ENCODE measurements at places on chromosomes 3 and 15.

- no peak for DNase-seq
Measured at GRCh38 chr3:123611082-123611481, 26.2 kb upstream of the HACD2 start.

GRCh38 chr3:177238686-177239216 lies 41.5 kb upstream of the TBL1XR1 start:
- no peak for DNase-seq

- no peak for DNase-seq
Measured at GRCh38 chr3:188689101-188689574, 482.6 kb upstream of the TPRG1 start.

GRCh38 chr3:107430214-107430995 lies 53.2 kb downstream of the CCDC54 start:
- DNase-seq = no peak

DNA sequence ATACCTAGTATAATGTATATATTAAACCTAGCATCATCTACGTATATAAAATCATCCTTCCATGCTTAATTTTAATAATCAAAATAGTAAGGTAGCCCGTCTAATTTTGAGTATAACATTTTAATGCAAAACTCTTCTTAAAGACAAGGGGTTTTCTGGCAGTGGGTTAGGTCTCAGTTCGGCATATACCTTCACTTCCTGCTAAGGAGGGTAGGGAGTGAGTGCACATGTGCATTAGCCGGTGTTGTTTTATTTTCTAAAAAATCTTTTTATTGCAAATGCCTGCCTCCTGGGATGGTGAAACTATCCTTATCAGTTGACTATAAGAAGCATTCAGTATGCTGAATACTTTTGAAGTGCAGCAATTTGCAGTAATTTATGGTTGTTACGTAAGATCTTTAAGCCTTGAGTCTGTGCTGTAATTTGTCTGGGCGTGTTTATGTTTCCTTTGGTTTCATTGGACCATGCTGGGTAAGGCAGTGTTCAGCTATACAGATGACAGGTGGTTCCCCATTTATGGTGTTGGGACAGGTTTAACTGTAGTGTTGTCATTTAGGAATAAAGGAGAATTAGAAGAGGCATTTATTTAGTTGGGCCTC lies 11.7 kb downstream of the ARHGEF26 start:
- DNase-seq = peak; percentile 89

DNA sequence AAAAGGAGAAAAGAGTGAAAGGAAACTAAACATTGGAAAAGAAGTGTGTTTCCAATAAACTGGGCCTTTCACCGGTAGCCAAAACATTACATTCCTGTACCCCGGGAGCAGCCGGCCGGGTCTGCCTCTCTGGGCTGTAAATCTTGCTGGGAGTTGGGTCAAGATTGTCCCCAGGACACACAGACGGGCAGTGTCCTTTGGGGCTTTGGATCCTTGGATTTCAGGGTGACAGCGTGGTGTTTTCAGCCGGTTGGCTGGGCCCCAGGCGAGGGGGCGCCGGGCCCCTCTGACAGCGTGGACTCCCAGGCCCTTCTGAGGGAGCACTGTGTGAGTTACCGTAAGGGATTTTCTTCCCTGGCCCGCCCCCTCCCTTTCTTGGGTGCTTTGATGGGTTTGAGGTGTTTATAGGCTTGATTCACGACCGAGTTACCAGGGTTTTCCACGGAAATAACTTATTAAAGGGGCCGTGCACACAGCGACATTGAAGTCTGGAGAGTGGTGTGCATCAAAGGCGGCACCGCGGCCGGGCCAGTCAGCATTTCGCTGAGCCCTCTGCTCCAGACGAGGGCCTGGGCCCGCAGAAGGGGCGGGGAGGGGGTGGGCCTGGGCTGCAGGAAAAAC lies 27.4 kb downstream of the SMAD6 start:
- no peak for DNase-seq

GRCh38 chr3:173743111-173743510 lies 345.6 kb downstream of the NLGN1 start:
- DNase-seq = no peak

DNA sequence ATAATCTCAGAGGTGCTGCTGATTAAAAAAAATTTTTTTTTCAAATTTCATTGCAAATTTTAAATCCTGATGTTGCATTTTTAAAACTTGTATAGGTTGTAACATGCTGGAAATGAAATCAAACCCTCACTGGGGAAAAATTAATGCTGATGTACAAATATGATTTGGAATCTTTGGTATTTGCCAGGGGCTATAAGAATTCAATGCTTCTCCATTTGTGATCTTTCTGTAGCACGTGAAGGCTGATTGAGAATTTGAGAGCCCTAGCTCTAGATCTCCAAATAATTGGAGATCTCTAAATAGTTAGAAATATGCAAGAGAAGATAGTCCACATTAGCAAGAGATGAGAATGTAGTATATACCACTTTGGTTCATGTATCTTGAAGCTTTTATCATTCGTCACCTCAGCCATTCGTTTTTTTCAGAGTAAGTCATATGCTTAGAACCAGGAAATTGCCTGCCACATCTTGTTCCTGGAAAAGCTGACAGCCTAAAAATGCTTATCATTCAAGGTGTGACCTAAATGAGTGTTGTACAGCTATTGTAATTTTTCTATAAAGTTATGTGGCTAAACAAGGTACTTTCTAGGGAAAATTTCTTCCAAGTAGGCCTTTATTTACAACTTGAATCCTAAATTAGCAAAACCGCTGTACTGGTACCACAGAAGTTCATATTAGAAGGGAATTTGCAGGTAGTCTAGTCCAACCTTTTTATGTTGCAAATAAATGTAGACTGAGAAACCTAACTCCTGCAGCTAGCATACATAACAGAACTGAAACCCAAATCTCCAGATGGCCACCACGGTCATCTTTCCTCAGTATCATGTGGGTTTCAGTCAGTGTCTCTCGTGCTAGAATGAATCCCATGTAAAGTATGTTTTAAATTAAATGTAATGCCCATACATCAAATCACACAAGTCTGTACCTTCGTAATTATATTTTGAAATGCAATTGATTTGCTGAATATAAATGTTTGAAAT lies 48.5 kb downstream of the FNDC3B start:
- DNase-seq = no peak

DNA sequence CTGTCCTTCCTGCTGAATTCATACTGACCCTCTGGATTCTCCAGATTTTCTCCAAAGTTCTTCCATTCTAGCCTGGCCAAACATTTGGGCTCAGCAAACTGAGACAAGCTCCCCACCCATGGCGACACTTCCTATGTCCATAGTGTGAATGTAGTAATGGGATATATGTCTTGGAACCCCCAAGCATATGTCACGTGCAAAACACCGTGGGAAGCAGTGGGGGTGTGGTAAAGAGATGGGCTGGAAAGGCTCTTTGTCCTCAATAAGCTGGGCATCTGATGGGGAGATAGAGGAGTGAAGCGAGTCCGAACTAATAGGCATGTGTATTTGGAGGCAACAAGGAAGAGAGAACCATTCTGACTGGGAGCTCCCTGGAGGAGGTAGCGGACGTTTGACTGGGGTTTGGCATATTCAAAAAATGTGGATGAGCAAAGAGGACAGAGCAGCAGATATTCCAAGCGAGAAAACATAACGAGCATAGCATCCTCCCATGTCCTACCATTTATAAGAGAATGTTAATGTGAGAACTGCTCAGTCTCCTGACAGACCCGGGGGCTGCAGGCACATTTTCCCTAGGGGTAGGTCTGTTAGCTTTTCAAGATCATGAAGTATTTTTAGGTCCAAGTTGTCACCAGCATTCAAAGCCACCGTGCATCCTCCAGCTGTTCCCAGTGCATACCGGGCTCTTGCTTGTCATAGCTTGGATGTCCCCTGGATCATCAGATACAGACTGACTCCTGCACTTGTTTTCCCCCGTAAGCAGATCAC lies 25.6 kb downstream of the TPM1 start:
- no peak for DNase-seq

DNA sequence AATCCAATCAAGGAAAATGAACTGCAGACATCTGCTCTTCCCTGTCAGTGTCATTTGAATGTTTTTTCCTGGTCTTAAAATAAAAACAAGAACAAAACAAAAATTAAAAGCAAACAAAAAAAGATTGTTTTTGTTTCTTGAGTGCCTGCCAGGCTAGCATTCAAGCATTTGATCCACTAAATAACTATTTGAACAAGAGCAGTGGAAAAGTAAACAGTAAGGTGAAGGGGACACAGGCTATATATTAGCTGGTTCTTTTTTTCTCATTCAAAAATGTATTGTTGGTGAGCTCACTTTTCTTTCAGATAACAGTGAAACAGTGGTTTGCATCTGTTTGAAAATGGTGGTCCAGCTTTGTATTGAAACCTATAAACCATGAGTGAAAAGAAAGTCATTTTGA lies 586.9 kb upstream of the SGO1 start:
- DNase-seq = no peak

- no peak for DNase-seq
Measured at GRCh38 chr3:119817583-119818363, 35.9 kb downstream of the NR1I2 start.

GRCh38 chr15:60076582-60077276 lies 72.6 kb downstream of the FOXB1 start:
- DNase-seq = no peak

- peak; percentile 14 for DNase-seq
Measured at GRCh38 chr3:140186421-140186920, 251.5 kb downstream of the CLSTN2 start.

DNA sequence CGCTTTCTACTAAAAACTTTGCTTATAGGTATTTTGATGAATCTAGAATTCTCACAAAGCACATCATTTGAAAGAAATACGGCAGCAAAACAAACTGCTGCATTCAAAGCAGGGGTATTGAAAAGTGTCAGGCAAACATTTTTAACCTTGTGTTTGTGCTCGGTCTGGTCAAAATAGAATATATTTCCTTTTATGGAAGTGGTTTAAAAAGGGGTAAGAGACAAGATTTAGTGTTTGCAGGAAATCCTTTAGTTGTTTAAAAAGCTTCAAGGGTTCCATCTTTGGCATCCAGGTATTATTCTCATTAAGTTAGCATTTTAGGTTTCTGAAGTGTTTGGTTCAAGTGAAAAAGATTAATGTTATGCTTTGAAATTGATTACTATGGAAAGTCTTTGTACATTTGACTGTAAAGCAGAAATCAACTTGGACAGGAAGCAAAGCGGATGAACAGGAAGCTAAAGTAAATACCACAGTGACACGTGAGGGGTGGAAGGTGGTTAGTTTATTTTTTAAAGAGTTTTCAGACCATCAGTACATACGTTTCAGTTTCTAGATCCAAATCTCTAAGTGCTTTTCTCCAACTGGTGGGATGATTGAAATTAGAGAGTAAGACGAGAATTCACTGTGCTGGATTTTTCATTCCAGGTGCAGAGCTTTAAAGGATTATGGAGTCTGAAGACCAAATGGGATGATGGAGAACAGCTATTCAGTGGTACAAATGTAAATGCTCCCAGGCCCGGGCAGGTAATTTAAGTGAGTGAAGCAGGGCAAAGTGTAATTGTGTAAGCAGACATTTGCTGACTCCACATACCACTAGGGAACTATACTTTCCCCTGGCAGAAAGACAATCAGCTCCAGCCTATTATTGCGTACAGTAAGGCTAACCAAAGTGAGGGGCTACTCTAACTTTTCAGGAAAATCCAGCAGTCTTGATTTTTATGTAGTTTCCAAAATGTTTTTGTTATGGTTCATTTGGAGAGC lies 341.8 kb upstream of the TBL1XR1 start:
- no peak for DNase-seq

- no peak for DNase-seq
Measured at GRCh38 chr3:52238193-52238760, 681 bp downstream of the TWF2 start.

GRCh38 chr15:40332113-40332781 lies 8.5 kb downstream of the CCDC9B start:
- no peak for DNase-seq

GRCh38 chr3:123019591-123019990 lies 8.0 kb downstream of the SEMA5B start:
- no peak for DNase-seq

- no peak for DNase-seq
Measured at GRCh38 chr15:50624616-50625168, 61.9 kb downstream of the TRPM7 start.

- no peak for DNase-seq
Measured at GRCh38 chr3:123163141-123163540, 38.6 kb upstream of the SEC22A start.

- DNase-seq = no peak
Measured at GRCh38 chr3:98657457-98657856, 64.0 kb upstream of the CPOX start.

DNA sequence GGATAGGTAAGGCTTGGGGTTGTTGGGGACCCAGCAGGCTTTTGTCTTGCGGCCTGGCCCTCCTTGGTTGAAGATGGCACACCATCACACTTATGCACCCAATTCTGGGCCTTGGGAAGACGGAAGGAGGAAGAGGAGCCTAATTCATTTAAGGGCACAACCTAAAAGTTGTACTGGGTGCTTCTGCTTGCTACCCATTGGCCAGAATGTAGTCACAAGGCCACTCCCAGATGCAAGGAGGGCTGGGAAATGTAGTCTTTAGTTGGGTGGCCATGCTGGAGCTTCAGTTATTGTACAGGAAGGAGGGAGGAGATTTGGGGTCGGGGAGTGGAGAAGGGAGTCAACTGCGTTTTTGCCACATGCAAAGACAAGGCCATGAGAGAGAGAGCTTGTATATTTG lies 109.2 kb downstream of the TMEM266 start:
- DNase-seq = no peak

DNA sequence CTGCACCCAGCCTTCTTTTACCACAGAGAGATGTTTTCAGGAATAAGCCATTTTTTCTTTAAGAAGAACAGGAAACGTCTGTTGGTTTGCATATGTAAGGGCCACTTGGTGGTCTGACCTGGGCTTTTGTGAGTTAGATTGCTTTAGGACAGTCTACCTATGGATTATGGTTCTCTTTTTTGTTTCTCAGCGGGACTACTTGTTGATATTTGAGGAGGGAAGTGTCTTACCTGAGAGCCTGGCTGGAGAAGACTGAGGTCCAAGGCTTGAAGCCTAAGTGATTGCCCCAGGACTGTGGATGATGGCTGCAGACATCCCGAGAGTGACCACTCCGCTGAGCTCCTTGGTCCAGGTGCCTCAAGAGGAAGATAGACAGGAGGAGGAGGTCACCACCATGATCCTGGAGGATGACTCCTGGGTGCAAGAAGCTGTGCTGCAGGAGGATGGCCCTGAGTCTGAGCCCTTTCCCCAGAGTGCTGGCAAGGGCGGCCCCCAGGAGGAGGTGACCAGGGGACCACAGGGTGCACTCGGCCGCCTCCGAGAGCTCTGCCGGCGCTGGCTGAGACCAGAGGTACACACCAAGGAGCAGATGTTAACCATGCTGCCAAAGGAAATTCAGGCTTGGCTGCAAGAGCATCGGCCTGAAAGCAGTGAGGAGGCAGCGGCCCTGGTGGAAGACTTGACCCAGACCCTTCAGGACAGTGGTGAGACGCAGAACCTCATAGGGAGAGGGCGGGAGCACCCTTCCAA lies 3.0 kb downstream of the ZSCAN2 start:
- no peak for DNase-seq

DNA sequence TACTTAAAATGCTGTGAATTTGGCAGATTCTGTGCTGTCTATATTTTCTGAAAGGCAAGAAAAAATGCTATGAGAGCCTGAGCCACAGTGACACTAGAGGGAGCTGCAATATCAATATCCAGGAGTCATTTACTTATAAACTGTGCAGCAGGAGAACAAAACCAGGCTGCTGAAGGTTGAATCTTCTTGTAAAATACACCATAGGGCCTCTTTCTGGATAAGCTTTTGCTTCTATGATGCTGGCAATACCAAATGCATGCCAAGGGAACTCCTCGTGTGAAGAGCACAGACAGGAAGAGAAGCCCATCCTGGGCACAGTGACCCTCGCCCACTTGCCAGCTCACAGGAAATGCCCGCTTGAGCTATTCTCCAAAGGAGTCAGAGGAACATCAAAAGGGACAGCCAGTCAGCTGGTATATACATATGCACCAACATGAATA lies 48.0 kb upstream of the TSPAN3 start:
- DNase-seq = peak; percentile 7

Data from NCI-H1436 (cell line).